ENCODE measurements at places on chromosomes 2 and 18.

DNA sequence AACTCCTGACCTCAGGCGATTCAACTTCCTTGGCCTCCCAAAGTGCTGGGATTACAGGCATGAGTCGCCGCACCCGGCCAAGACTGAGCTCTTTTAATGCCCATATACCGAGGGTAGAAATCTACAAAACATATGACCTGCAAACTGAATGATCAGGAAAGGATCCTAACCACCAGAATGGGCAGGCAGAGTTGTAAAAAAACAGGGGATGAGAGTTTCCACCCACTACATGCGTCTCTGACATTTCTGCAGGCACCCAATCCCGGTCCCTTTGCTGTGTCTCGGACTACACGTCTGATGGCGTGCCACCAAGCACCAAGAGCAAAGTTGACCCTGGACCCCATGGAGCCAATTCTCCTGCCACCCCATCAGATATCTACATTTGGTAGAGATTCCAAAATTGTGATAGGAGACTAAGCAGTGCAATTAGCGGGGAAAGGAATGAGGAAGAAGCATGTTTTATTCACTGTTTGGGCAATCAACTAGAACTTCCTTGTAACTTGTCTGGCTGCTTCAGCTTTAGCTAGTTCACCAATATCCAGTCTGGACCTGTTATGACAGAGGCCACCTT is 74.1 kb downstream of the ATP8B1 start:
- DNase-seq = no peak

GRCh38 chr2:224252631-224253030 is 149.3 kb downstream of the FAM124B start:
- no peak for DNase-seq

DNA sequence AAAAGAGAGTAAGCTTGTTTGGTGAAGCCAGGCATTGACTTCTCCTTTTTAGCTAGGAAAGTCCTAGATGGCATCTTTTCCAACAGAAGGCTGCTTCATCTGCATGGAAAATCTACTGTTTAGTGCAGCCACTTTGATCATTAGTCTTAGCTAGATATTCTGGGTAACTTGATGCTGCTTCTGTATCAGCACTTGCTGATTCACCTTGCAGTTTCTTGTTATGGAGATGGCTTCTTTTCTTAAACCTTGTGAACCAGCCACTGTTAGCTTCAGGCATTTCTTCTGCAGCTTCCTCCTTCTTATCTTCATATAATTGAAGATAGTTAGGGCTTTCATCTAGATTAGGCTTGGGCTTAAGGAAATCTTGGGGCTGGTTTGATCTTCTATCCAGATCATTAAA is 639.7 kb downstream of the TDRD15 start:
- DNase-seq = no peak

GRCh38 chr2:171529914-171530313 is 7.6 kb downstream of the CYBRD1 start:
- no peak for DNase-seq

DNA sequence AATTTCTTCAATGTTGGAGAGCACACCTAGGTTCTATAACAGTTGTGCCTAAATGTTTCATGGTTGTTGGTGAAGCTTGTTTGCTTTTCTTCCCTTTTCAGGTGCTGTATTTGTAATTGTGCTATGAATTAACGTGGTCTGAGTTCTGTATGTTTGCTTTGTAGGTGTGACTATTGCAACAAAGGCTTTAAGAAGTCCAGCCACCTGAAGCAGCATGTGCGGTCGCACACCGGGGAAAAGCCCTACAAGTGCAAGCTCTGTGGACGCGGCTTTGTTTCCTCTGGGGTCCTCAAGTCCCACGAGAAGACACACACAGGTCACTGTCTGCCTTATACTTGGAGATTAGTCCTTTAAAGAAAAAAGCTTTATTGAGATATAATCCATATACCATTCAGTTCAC is 91.2 kb downstream of the ZNF236 start:
- no peak for DNase-seq

DNA sequence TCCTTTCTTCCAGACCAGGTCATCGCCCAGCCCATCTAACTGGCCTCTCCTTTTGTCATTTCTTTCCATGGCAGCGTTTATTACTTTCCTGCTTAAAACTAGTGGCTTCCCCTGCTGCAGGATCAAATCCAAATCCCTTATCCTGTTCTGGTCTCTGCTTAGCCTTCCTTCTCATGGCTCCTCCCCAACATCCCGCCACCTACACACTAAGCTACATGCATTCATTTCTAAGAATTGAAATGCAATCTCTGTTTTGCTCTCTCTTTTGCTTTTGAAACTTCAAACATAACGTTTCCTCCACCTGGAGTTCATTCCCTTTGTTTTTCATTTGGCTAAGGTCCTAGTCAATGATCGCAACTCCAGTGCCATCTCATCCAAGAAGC is 18.0 kb upstream of the DPP4 start:
- DNase-seq = no peak

DNA sequence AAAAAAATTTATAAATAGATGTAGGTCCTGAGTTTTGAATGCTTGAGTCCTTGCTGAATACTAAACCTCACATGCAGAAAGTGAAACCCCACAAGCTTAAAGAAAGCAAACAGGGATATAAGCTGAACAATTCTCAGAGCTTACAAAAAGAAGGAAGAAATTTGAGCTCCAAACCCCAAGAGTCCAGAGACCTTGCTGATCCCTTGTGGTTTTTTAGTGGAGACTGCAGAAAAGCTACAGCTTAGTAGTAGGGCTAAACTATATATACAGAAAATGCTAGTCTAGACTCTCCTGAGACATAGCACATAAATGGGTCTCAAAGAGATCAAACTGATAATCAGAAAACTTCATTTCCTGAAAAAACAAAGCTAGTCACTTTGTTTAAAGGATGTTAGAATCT is 1548.1 kb upstream of the ZEB2 start:
- no peak for DNase-seq

GRCh38 chr2:238791354-238791753 is 56.5 kb upstream of the TWIST2 start:
- DNase-seq = no peak

DNA sequence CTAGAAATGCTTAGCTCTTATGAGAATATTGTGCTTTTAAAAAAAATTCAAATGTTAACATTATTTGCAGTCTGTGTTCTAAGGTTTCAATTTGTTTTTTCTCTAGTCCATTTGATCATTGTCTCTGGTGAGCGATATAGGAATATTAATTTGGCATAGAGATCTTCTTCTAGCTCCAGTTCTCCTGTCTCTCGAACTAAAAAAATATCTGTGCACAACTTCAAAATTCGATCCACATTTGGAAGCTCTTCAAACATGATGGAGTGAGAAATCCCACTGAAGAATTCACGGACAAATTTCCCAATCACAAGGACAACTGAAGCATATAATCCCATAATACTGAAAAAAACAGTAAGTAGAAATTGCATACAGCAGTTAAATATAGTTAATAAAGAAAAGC is 145.6 kb downstream of the NAPG start:
- no peak for DNase-seq

DNA sequence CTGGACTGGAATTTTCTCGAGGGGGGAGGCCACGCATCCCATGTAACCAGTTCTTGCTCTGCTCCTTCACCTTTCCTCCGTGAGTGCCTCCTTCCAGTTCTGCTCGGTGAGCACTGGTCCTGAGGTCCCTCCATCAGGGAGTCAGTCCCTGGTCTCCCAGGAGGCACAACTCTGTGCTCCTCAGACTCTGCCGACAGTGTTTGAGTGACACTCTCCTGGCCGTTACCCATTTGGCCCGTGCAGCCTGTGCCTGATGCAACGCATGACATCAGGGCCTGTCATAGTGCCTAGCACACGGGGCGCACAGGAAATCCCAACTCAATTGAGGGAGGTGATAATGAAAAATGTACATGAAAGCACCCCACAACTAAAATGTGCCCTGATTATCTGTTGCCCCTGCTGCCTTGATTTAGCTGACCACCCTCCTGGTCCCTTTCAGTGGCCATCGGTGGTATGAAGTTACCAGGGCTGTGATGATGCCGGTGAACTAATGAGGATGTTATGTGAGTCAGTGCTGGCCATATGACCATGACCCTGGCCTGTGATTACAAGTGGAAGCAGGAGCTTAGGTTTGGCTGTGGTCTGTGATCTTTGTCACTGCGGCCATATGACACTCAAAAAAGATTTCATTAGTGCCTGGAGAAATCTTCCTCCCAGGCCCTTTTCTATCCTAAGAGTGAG is 144.6 kb downstream of the TDRD15 start:
- no peak for DNase-seq

- DNase-seq = no peak
Observed at GRCh38 chr2:102435741-102436140, 12.8 kb downstream of the IL18RAP start.

GRCh38 chr2:113166187-113166645 is 7.6 kb upstream of the PSD4 start:
- no peak for DNase-seq

GRCh38 chr2:31729442-31730092 is 148.8 kb upstream of the SRD5A2 start:
- no peak for DNase-seq

DNA sequence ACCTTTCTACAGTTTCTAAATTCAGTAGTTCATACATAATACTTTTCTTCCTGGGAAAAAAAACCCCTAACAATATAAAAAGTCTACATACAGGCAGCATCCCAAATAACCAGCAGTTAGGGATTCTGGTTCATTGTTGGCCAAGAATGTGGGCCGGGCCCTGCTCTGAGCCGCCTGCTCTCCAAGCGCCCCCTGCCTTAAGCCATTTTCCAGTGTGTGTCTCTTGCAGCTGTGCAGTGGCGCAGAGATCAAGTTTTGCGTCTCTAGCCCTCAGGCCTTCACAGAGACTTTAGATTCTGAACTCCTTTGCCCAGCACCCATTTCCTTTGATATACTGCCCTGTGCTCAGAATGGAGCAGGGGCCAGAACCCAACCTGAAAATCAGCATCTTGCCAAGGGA is 32.9 kb downstream of the RMC1 start:
- no peak for DNase-seq

GRCh38 chr2:159366538-159366937 is 80.0 kb upstream of the WDSUB1 start:
- DNase-seq = no peak

- DNase-seq = no peak
Observed at GRCh38 chr2:151049746-151050145, 211.9 kb downstream of the RBM43 start.

DNA sequence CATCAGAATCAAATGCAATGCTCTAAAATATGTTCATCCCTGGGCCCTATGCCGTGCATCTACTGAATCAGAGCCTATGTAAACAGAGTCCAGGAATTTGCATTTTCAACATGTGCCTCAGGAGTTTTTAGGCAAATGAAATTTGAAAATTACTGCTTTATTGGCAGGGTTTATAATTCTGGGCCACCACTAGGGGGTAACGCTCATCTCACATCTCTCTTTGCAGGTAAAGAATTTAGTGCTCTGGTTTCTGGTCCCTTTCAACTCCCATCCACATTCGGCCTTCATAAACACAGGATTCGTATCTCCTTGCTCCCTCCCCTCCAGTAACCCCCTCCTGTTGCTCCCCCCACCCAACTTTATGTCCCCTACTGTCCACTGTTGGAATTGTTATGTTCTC is 49.3 kb downstream of the LYPD6B start:
- DNase-seq = no peak

DNA sequence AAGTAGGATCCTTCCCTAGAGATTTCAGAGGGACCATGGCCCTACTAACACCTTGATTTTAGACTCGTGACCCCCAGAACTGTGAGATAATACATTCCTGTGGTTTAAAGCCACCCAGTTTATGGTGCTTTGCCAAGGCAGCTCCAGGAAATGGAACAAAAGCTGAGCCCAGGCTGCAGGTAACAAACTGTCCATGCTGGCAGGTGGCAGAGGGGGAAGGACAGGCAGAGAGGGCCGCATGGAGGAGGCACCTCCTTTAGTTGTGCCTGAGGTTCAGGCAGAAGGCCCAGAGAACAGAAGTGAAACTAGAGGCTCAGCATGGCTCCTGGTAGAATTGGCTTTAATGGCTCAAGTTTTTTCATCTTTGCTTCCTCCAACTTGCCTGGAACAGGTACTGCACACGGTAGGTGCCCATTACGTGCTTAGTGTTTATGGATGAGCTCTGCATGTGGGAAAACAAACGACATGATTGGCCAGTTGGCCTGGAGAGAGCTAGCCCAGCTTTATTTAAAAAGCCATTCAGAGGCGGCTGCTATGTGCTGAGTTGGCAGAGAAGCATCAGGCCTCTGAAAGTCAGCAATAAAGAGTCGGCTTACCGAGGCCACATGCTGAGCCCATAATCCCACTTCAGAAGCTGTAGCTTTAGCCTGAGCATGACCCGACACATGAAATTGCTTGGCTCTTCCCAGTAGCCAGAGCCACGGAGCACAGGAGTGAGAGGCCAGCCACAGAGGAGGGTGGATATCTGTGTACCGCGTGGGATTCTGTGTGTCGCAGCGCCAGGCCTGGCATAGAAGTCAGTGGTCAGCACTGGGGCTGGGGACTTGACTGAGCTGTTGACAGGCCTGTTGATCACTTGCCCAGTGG is 36.5 kb downstream of the HS1BP3 start:
- no peak for DNase-seq

DNA sequence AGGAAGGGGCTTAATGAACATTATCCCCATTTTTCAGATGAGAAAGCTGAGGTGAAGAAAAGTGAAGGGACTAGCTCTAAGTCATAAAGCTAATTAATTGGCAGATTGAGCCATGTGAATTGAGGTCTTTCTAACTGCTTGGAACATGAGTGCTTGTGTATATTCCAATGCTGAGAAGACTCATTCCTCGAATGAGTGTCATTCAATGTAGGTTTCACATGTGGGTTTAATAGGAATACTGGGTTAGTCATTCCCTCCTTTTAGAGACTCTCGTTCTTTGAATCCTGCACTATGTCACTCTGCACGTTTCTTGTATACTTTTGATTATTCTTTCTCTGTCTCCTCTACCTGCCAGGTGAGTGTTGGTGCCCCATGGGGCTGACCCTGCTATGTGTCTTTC is 218.2 kb downstream of the HRH4 start:
- DNase-seq = no peak

DNA sequence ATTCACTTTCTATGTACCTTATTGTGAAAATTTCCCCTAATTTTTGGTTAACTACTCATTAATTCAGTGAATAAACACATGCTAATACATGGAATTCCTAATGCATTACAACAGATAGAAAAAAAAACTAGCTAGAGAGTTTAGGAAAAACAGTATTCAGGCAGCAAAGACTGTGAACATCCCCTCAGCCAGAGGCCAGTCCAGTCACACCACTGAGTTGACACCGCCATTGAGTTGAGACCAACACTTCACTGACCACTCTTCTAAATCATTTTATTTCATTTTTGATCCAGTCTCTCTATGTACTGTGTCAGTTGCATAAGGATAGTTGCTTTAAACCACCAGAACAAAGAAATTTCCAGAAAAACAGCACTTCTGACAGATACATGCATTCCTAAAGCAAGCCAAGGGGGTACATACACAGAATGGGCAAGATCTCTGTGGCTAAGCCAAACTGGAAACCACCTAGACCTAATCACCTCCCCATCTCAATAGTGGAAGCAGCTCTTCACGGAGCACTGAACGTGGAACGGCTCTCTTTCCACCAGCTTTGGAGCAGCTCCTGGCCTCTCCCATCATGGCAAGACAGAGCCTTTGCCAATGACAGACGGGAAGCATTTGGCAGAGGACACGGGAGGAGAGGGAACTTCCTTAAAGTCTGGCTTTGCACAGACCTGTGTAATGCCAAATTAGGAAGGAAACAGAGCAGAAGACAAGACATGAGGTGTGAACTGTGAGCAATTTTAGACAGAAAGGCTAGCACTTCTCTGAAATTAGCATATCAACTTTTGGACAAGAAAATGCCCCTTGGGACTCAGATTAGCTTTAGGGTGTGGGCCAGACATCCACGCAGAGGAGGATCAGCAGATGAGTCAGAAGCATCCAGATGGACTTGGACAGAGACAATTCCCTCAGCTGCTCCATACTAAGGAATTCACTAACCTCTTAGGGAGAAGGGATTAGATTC is 36.4 kb downstream of the CACNB4 start:
- no peak for DNase-seq

GRCh38 chr2:133836691-133837345 is 268.6 kb upstream of the NCKAP5 start:
- DNase-seq = no peak

Data from activated CD8-positive, alpha-beta memory T cell treated with anti-CD3 and anti-CD28 coated beads, Interleukin-2, amount 50 U/mL, for 4 hours (primary cell).